ENCODE measurements at places on chromosomes 11 and 22. TPM values are rescaled to one million over a fixed set of nuclear protein-coding genes. Genes with fewer than 3 reads are reported as not detected.

OTUB1 gene
- total RNA-seq = 84.8 TPM

RAB38 gene
- 10.1 TPM for total RNA-seq

A4GALT gene
- 2.6 TPM for total RNA-seq

PATE1 gene
- not detected for total RNA-seq

KCNQ1OT1 gene
- total RNA-seq = 2.3 TPM

CHRM1 gene
- not detected for total RNA-seq

ESAM gene
- 0.26 TPM for total RNA-seq

CSRP3 gene
- total RNA-seq = not detected

LUZP2 gene
- total RNA-seq = 1.6 TPM

DCHS1 gene
- 4.5 TPM for total RNA-seq

NRGN gene
- 7.5 TPM for total RNA-seq

SLC22A9 gene
- total RNA-seq = not detected

CCND1 gene
- 94.0 TPM for total RNA-seq

PRSS23 gene
- 282 TPM for total RNA-seq

CCDC87 gene
- total RNA-seq = 1.2 TPM

GLYATL1 gene
- 9.1 TPM for total RNA-seq

SLC22A12 gene
- not detected for total RNA-seq

OR51M1 gene
- not detected for total RNA-seq

CST6 gene
- 0.50 TPM for total RNA-seq

RIMBP3C gene
- total RNA-seq = 1.2 TPM

TUBGCP6 gene
- total RNA-seq = 16.9 TPM

ADAMTS15 gene
- total RNA-seq = 0.25 TPM

RPL3 gene
- 4,709 TPM for total RNA-seq

NAV2 gene
- total RNA-seq = 9.6 TPM

BAIAP2L2 gene
- 2.6 TPM for total RNA-seq

TMPRSS4 gene
- total RNA-seq = not detected

DEFB131B gene
- total RNA-seq = not detected

STT3A gene
- total RNA-seq = 157 TPM

MUC6 gene
- not detected for total RNA-seq

All from neural progenitor cell (in vitro differentiated cells).